ENCODE measurements at places on chromosomes 2 and 18. TPM values are rescaled to one million over a fixed set of nuclear protein-coding genes. Genes with fewer than 3 reads are reported as not detected.

TCF4 gene
- total RNA-seq: 0.93 TPM

TBR1 gene
- total RNA-seq: not detected

CABYR gene
- 1.3 TPM for total RNA-seq

RAMP1 gene
- total RNA-seq: not detected

STRADB gene
- 20.9 TPM for total RNA-seq

TMEM200C gene
- total RNA-seq: not detected

FAM237A gene
- not detected for total RNA-seq

SP9 gene
- not detected for total RNA-seq

REG1A gene
- not detected for total RNA-seq

POU3F3 gene
- not detected for total RNA-seq

HOXD9 gene
- not detected for total RNA-seq

IL36G gene
- total RNA-seq: not detected

B3GNT7 gene
- not detected for total RNA-seq

DNAH7 gene
- total RNA-seq: not detected

NYAP2 gene
- total RNA-seq: not detected

MLPH gene
- not detected for total RNA-seq

RESP18 gene
- not detected for total RNA-seq

SYT4 gene
- total RNA-seq: not detected

NRP2 gene
- total RNA-seq: 1.1 TPM

C2orf42 gene
- 47.9 TPM for total RNA-seq

DRC1 gene
- total RNA-seq: not detected

ALPG gene
- total RNA-seq: not detected

SLC4A3 gene
- not detected for total RNA-seq

NETO1 gene
- total RNA-seq: not detected

TTC31 gene
- 46.9 TPM for total RNA-seq

EVA1A gene
- total RNA-seq: not detected

RPRD1A gene
- total RNA-seq: 40.1 TPM

C2orf72 gene
- not detected for total RNA-seq

ADCYAP1 gene
- total RNA-seq: not detected

MPP4 gene
- not detected for total RNA-seq

MRO gene
- total RNA-seq: not detected

RAB27B gene
- 2.2 TPM for total RNA-seq

All from CD4-positive, alpha-beta memory T cell (primary cell).